Hematopoietic multipotent progenitor cell treated with erythropoietin and hydrocortisone succinate and interleukin-3 and kit ligand, for 8 days (in vitro differentiated cells): ENCODE measurements at places on chromosomes 7 and 10.

GRCh38 chr7:37201876-37202198 is 246.8 kb downstream of the ELMO1 start:
- no peak for DNase-seq

DNA sequence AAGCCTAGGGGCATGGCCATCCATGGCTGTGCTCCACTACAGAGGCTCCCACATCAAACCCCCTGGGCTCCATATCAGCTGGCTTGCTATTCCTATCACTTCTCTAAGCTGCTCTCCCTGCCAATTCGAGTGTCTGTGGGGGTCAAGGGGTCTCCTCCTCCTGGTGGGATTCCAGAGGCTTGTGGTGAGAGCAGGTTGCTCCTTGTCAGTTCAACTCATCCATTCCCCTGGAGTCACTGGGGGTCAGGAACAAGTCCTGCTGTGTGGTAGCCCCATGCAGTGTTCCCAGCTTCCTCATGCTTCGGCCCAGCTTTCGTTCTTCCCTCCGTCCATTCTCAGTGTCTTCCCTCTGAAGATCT is 86.6 kb upstream of the UNC5B start:
- DNase-seq: no peak

DNA sequence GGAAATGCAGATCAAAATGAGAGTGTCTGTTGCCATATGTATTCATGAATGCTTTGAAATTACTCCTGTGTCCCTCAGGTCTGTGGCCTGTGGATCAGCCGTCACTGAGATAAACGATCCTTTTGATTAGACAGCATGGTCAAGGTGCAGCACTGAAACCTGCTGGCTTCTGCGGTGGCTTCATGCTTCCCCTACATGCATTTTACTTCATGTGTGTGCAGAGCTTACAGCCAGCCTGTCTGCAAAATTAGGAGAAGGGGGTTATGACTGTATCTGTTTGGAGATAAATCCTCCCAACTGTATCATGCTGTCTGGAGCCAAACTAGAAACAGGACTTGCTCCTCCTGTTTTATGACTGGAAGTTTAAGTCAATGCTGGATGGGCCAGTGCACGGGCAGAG is 71.0 kb upstream of the PLPP4 start:
- no peak for DNase-seq

GRCh38 chr10:95814011-95814727 is 58.2 kb downstream of the ENTPD1 start:
- DNase-seq: peak; percentile 11

DNA sequence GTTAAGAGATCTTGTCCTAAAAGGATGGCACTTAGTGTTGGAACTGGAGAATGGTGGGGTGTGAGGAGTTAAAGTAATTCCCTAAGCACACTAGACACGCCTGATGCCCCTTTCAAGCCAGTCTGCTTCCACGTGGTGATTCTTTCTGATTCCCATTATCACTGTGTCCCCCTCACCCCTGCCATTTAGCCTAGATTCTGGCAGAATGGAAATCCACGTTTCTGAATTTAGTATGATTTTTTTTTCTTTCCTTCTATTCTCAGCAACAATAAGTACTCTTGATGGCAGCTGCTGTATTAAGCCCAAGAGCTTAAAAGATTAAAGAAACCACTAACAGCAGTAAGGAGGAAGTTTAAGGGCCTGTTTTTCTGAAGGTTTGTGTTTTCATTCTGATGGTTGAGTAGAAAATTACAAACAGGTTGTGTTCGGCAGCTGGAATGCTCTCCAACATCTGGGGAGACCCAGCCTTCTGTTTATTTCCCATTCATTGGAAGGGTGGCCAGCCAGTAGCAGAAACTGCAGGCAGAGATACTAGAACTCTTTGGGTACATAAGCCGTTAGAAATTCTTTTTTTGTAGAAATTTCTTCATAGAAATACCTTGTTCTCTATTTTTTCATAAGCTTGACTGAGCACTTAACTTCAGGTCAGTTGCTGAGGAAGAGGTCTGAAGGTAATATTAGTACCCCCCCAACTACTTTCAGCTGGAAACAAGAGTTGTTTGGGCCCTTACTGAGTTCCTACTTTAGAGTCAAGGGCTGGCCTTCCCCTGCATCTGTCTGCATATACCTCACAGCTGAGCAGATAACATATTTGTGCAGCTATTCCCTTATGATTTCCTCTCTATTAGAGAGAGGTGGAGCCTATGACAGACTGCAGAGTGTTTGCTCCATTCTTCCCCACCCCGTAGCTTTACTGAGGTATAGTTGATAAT is 355.1 kb downstream of the AUTS2 start:
- DNase-seq: no peak

DNA sequence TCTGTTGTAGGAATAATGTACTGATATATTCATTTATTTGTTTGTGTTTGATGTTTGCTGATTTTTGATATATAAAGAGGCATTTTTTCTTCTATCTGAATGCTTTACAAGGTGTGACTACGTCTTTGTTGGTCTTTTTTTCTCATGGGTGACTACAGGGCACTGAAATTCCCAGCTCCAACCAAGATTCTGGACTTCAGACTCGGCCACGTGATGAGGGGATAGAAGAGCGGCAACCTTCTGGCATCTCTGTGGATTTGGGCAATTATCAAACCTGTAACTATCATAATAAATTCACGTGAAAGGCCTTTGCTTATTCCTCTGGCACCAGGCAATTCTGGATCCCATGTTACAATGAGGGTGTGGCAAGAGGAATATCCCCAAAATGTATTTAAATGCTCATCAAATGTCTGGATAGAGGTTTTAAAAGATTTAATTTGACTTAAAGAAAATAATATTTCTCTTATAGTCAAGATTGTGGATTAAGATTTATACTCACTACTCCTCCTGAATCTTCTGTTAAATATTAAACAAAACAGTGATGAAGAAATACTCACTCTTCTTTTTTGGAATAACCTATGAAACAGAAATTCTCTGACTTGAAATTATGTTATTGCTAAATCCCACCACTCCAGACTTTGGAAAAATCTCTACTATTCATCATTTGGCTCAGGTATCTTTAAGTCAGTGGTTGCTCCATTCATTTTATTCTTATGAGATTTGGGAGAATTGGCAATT is 276.3 kb downstream of the GPR37 start:
- DNase-seq: no peak

DNA sequence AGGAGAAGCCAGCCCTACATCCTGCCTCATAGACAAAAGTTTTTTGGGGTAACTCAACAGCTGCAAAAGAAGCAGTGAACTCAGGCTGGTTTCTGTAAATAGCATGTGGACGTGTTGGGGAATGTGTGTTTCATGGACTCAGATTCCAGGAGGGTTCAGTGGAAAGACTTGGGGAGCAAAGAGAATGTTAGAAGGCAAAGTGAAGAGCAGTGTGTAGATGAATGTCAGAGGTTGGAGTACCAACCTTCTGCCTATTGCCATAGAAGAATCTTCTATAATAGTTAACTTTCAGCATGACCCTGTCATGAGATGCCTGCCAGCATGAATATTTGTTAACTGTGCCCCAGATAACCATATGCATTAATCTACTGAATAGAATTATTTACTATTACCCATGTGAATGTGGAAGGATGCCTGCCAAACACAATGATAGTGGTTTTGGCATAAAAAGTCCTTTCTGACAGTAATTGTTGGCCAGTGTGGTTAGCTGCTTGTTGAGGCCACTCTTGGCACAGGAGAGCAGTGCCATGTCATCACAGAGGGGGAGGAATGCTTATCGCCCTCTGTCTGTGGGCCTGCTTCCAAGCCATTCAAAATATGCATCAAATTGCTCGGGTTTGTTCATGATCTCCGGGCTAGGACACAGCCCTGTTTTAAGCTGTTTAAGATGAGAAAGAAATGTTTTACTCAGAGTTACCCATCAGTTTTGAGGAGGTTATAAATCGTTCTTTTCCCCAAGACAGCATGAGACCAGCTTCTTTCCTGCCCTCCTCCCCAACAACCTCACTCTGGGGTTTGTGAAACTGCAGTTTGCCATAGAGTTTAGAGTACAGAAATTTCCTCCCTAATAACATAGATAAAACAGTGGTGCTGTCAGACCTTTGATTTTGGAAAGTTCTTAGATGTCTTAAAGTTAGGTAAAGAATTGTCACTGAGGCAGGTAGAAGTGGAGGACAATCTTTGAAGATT is 165.3 kb downstream of the WNT2 start:
- DNase-seq: peak; percentile 96

DNA sequence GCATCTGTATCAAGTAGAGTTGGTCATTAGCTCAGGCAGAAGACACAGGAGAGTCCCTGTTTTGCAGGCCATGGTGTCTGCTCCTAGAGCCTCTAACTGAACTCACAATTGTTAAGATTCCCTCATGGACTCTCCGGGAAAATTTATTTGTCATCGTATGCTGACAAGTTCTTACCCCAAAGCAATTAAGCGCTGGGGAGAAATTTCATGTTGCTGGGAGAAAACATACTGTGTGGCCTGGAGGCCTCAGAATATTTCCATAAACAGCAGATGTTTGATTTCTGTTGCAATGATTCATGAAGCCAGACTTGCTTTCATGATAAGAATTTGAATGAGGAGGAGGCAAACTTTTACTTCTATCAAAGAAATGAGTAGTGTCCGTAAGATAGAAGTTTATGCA is 583.2 kb downstream of the GATA3 start:
- DNase-seq: no peak

GRCh38 chr7:155257482-155258225 is 40.0 kb upstream of the INSIG1 start:
- DNase-seq: no peak

- no peak for DNase-seq
These were observed 16.3 kb downstream of the MSRB2 start for GRCh38 chr10:23111517-23112286.

DNA sequence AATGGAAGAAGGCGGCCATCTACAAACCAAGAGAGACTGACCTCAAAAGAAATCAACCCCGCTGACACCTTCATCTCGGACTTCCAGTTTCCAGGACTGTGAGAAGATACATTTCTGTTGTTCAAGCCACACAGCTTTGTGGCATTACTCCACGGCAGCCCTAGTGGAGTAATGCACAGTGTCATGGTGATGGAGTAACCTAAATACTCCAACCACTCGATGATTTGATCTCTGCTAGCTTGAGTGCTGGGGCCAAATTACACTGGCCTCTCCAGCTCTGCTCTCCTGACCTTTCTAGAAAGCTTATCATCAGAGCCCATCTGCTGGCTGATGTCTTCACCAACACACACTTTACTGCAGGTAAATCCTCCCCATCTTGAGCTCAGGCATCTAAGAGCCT is 52.2 kb downstream of the GALNT17 start:
- DNase-seq: no peak

DNA sequence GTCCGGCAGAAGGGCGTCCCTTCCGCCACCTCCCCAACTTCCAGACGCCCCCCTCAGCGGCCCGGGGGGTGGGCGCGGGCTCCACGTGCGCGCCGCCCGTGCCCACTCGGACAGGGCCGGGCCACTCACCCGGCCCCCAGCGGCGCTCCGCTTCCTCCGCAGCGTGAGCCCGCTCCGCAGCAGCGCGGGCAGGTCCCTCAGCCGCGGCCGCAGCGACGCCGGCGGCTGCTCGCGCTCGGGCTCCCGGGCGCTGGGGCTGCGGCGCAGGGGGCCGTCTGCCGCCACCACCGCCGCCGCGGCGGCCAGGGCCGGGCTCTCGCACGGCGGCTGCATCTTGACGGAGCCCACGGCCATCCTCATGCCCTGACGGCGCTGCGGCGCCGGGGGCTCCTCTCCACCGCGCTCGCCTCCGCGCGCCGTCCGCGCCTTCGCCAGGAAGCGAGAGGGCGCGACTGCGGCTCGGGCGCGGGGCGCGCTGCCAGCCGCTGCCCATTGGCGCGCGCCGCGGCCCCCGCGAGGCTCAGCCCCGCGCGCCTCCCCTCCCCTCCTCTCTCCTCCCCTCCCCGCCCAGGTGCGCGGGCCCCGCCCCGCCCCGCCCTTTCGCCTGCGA is at the start of gene RAPGEF5:
Gene RAPGEF5, minus strand, starts transcription at position 454 of the 610 bp plus-strand sequence. Its CDS starts 94 bp downstream, at position 360.
- DNase-seq: no peak
